ENCODE measurements at places on chromosomes 5 and 9. TPM values are rescaled to one million over a fixed set of nuclear protein-coding genes. Genes with fewer than 3 reads are reported as not detected.

Gene FAT2
- not detected for total RNA-seq

Gene HSPB3
- not detected for total RNA-seq

Gene TTC16
- 1.5 TPM for total RNA-seq

Gene ZDHHC11B
- 9.9 TPM for total RNA-seq

Gene MARCHF3
- 8.4 TPM for total RNA-seq

Gene ARAP3
- 17.6 TPM for total RNA-seq

Gene CDH6
- 2.1 TPM for total RNA-seq

Gene AK8
- total RNA-seq: 8.3 TPM

Gene GPR21
- total RNA-seq: not detected

Gene FAM169A
- total RNA-seq: 1.2 TPM

- peaks cover 6% of the 10 kb centered on the region for H3K4me1 ChIP-seq
- H3K4me3 ChIP-seq: no peak overlapping the region
- DNase-seq: no peak
- no peak overlapping the region for H3K27ac ChIP-seq
Measured at GRCh38 chr9:109001275-109001676, 12.0 kb downstream of the CTNNAL1 start.

- no peak overlapping the region for H3K27ac ChIP-seq
- no peak overlapping the region for H3K4me3 ChIP-seq
- H3K27me3 ChIP-seq: no peaks in the 10 kb centered on the region
- no peak for DNase-seq
- H3K4me1 ChIP-seq: no peaks in the 10 kb centered on the region
- no peaks in the 10 kb centered on the region for H3K36me3 ChIP-seq
Measured at GRCh38 chr5:58871648-58872242, 288.9 kb downstream of the RAB3C start.

- no peaks in the 10 kb centered on the region for H3K36me3 ChIP-seq
- no peaks in the 10 kb centered on the region for H3K27me3 ChIP-seq
- no peak overlapping the region for H3K4me3 ChIP-seq
- no peak for DNase-seq
Measured at GRCh38 chr5:179333796-179334761, 11.2 kb downstream of the ADAMTS2 start.

- H3K36me3 ChIP-seq: peaks cover 5% of the 10 kb centered on the region
- no peak for DNase-seq
Measured at GRCh38 chr5:119527351-119527750, 75.1 kb downstream of the HSD17B4 start.

GRCh38 chr5:1004461-1005248 is 3.9 kb upstream of the NKD2 start:
- peak overlapping the region; percentile 47 for H3K4me3 ChIP-seq
- peak overlapping the region; percentile 80 for H3K27ac ChIP-seq
- H3K36me3 ChIP-seq: no peaks in the 10 kb centered on the region
- DNase-seq: peak; percentile 54
- peaks cover 35% of the 10 kb centered on the region for H3K4me1 ChIP-seq
- no peaks in the 10 kb centered on the region for H3K27me3 ChIP-seq

GRCh38 chr5:38465061-38465460 is 91.4 kb downstream of the LIFR start:
- H3K4me3 ChIP-seq: no peak overlapping the region
- no peaks in the 10 kb centered on the region for H3K27me3 ChIP-seq
- H3K4me1 ChIP-seq: peaks cover 33% of the 10 kb centered on the region
- H3K27ac ChIP-seq: no peak overlapping the region

DNA sequence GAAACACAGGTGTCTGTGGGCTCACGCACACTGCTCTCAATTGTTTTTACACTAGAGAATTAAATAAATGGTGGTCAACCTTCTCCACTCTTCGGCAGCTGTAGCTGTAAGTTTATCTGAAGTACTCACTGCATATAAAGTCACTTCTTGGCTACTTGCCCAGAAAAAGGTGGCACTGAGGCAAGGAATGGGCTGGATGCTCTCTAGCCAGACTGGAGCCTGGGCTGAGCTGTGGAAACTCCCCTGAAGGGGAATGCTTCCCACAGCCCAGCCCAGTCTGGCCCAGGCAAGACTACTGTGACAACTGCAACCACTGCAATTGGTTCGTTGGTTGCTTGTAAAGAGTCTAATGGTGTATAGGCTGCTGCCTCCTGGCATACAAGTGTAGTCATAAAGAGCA is 4.5 kb downstream of the LEAP2 start:
- H3K27me3 ChIP-seq: no peaks in the 10 kb centered on the region
- H3K36me3 ChIP-seq: peaks cover 38% of the 10 kb centered on the region
- H3K27ac ChIP-seq: no peak overlapping the region
- H3K4me3 ChIP-seq: no peak overlapping the region
- H3K4me1 ChIP-seq: no peaks in the 10 kb centered on the region

GRCh38 chr9:113616116-113616515 is 152.6 kb downstream of the RGS3 start:
- no peak for DNase-seq
- H3K4me1 ChIP-seq: peaks cover 32% of the 10 kb centered on the region
- no peak overlapping the region for H3K4me3 ChIP-seq
- H3K27me3 ChIP-seq: no peaks in the 10 kb centered on the region
- peak overlapping the region; percentile 74 for H3K27ac ChIP-seq

DNA sequence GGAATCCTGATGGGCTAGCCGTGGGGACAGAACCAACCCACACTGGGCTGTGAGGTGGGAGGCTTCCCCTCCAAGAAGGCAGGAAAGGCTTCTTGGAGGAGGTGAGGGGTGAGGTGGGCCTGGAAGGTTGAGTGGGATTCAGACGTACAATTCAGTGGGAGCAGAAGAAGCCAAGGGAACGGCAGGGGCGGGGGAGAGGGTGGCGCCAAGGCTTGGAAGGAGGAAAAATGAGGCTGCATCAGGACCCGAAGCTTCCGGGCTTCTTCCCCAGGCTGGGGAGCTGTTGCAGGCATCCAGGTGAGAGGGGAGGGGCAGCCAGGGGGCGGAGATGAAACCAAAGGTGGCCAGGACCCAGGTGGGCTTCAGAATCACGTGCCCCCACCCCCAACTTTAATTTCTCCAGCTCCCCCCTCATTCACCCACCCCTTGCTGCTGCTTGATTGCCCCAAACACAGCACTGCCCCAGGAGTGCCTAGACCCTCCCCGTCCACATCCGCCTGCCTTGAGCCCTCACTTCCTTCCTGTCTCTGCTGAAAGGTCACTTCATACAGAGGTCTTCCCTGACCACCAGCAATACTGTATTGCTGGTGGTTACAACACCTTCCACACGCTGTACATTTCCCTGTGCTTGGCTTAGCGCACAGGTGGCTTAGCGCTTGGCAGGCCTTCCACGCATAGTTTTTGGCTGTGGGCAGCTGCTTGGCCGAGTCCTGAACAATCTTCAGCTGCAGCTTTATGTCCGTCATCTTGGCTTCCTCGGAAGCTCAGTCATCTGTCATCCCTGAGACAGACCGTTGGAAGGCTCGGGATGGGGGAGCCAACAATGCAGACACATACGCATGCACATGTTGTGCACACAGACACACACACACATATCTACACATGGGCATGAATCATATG is 193.5 kb downstream of the RGS3 start:
- peak; percentile 16 for DNase-seq
- H3K27ac ChIP-seq: no peak overlapping the region
- no peak overlapping the region for H3K4me3 ChIP-seq

Measured in upper lobe of left lung (tissue), 6 donors.